ENCODE measurements at places on chromosomes 5 and 9.

- no peak for DNase-seq
These were observed 34.8 kb downstream of the FBXO38 start for GRCh38 chr5:148418511-148418910.

DNA sequence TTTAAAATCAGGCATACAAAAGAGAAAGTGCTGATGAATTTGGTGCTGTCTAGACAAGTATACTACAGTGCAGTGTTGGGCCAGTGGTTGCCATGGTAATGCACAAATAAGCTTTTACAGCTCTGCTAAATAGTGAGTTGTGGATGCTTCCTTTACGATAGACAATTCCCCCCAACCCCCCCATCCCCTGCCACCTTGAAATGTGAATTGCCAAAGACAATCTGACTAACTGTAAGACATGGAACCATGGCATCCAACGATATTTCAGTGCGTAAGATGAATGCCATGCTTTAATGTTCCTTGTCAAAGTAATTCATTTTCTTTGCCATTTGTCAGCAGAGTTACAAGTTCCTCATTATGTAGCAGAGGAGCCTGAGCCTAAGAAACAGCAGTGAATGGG lies 91.5 kb upstream of the NREP start:
- DNase-seq: no peak

- DNase-seq: no peak
These were observed 8.1 kb upstream of the RNU6ATAC start for GRCh38 chr9:134172198-134173126.

- DNase-seq: no peak
These were observed 19.0 kb upstream of the ACTBL2 start for GRCh38 chr5:57501414-57502201.

DNA sequence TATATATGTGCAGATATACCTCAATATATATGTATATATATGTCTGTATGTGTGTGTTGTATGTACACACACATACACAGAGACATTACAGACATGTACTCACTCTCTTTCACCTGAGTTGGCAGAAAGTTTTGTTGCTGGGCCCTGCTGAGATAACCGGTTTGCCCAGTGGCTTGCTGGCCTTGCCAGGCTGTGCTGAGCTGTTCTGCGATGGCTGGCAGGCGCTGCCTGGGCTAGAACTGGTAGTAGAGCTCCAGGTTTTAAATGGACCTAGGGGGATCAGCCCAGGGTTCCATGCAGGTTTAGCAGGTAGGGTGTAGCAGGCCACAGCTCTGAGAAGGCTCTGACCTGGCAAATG lies 394.3 kb downstream of the GADD45G start:
- DNase-seq: no peak

DNA sequence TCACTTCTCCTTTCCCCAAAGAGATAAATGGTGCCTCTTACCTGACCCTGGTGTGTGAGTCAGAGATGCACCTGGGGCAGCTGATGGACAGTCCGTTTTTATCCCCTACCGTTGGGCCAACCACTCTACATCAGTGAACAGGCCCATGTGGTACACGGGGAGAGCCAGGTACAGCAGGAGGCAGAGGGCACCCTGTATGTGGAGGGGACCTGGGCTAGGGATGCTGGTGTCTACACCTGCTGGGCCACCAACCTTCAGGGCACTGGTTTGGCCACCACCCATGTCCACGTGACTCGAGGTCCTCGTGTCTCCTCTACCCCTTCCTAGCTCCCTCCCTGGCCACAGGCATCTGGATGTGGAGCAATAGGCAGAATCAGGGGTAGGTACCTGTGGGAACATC lies 22.7 kb upstream of the ANXA6 start:
- DNase-seq: no peak

DNA sequence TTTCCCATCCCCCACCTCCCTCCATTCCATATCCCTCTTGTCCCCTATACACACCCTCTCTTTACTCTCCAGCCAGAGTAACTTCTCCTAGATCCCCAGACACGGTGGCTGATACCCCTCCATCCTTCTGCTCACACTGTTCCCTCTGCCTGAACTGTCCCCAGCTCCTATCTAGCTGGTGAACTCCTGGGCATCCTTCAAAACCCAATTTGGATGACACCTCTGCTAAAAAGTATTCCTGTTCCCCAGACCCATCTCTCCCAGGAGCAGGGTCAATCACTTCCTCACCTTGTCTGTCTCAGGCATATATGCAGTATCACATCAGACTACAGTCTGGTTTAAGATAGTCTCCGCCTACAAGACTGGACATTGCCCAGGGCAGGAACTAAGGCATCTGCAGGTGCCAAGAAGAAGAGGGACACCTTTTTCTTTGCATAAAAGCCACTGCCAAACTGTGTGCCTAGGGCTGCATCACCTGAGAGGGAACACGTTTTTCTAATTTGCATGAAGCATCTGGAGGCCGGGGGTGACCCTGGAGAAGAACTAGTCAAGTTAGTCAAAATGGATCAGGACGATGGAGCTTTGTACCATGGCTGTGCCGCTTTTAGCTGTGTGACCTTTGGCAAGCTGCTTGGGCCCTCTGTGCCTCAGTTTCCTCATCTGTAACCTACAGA lies 27.1 kb downstream of the NR5A1 start:
- no peak for DNase-seq

DNA sequence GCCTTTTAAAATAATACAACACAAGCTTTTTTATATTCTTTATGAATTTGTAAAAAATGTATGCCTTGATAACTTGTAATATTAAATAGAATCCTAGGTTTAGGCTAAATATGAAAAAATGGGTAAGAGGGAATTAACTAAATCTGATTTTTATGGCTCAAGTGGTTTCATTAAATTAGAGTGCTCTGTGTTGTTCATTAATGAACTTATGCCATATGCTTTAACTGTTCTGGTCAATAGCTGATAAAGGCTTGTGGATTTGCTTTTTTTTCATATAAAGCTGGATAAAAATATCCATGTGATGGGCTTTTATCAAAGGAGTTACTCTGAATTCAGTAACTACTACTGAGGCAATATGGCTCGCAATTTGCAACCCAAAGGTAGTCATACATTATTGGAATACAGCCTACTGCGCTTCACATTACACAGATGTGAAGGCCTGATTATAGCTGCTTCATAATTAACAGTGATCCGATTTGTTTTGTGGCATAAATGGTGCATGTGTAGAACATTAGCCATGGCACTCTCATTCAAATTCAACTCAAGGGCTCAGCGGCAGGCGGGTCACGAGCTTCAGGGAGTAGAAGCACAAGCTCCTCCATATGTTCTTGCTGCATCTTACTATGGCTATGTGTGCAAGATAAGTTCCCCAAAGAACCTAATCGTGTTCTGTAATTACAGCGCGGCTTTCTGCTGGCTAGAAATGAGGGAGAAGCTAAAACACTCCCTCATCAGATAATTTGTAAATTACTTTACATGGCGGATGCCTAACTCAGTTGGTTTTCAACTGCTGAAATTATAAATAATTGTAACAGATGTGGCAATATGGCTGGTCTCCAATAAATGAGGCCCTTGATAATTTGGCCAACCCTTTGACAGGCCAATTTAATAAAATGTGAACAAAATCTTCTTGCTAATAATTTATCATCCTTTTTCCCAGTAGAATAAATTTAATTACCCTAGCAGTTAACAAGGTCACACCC lies 188.3 kb downstream of the CNTLN start:
- DNase-seq: no peak

DNA sequence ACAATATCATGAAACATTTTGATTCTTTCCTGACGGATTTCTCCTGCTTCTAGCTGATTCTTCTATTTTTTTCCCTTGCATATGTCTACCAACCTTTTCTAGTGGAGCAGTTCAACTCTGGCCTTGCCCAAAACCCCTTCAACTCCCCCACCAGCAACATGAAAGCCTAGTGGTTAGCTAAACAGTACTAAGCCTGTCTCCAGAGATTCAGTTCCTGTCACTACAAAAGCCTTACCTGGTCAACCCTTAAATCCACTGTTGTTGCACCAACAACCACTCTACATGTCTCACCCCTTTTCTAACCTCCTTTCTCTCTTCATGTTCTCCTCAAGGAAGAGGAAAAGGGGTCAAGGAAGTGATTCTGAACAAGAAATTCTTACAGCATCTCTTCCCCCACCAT lies 74.8 kb upstream of the PIK3R1 start:
- DNase-seq: no peak

DNA sequence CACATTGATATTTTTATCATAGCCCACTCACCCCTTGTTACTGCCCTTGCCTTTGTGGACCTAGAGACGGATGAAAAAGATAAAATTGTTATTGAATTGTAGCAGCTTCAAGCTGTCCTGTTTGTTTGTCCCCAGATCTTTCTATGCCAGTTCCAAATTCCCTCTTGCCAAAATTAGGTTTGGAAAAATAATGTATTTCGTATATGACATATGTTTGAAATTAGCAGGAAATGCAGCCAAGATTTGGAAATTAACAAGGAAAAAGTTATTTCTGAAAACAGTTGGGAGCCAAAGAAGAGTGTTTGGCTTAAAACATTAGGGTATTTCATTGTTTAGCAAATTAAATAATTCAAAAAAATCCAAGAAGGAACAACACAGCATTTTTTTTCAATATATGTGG lies 33.5 kb downstream of the SPATA31D1 start:
- DNase-seq: no peak

- no peak for DNase-seq
These were observed 457.5 kb downstream of the ENC1 start for GRCh38 chr5:74183041-74183440.

- DNase-seq: no peak
These were observed 1.2 kb downstream of the INVS start for GRCh38 chr9:100100146-100100667.

- no peak for DNase-seq
These were observed 6.6 kb upstream of the OTULINL start for GRCh38 chr5:14574891-14575508.

DNA sequence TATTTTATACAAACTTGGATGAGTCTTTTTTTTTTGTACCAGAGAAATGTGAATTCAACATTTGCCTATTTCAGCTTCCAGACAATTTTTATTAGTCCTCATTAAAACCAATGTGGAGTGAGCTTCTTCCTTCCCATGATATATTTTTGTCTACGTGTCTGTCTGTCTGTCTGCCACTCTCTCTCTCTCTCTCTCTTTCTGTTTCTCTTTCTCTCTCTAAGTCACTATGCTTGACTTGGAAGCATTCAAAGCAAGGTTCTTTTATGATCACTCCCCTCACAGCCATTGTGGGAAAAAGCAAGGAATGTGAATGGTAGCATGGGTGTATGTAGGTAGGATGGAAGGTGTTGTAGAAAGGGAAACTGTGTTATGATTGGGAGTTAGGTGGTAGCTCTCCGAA lies 80.2 kb downstream of the SNCAIP start:
- DNase-seq: no peak

DNA sequence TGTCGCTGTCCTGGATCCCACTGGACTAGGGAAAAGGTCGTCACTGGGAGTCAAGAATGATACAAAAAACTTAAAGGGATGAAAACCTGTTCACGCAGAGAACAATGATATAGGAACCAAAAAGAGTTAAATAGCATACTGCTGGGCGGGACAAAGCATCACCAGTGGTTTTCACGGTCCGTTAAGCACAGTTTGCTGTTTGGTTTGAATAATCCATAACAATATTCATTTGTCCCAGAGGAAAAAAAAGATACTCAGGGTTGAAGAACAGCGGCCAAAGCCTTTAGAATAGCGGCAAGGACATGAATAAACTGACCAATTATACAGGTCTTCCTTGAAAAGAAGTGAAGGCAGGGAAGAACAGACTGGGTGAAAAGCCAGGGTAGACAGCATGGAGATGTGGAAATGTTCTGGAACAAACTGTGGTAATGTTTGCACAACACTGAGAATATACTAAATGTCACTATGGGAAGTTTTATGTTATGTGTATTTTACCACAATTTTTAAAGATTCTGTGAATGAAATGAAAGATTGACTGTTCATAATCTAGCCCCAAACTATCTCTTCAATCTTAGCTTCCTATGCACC lies 60.8 kb downstream of the MTMR12 start:
- DNase-seq: no peak
